ENCODE measurements at places on chromosomes 6 and 20.

- no peak for DNase-seq
Measured at GRCh38 chr20:46270977-46271744, 37.1 kb downstream of the CDH22 start.

- DNase-seq, result no peak
Measured at GRCh38 chr6:135046912-135047311, 7.7 kb downstream of the HBS1L start.

GRCh38 chr6:90947184-90948064, 360.6 kb upstream of the MAP3K7 start:
- DNase-seq, result no peak

DNA sequence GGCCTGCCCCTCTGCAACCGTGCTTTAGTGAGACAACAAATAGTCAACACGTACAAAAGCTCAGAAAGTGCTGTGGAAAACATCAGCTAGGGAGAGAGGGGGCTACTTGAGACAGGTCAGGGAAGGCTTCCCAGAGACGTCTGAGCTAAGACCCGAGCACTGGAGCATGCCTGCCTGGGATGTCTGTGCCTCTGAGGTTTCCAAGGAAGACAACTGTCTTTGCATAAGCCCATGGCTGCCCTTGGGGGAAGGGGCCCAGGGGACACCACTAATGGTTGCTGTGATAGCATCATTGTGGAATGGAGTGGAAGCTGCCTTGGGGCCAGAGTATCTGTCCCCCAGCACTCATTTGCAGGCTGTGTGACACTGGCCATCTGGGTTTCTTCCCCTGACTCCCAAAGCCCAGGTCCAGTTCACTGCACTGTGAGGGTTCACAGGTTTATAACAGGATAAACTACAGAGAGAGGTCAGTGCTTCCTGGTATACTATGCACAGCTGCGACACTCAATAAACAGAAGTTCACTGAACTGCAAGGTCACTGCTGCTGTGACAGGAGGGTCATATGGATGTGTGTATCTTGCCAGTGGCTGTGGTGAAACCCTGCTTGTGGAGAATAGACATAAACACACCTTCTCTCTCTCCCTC, 1.5 kb upstream of the ARFGEF2 start:
- peak; percentile 33 for DNase-seq

GRCh38 chr6:125904871-125905270, 51.7 kb upstream of the HINT3 start:
- no peak for DNase-seq

DNA sequence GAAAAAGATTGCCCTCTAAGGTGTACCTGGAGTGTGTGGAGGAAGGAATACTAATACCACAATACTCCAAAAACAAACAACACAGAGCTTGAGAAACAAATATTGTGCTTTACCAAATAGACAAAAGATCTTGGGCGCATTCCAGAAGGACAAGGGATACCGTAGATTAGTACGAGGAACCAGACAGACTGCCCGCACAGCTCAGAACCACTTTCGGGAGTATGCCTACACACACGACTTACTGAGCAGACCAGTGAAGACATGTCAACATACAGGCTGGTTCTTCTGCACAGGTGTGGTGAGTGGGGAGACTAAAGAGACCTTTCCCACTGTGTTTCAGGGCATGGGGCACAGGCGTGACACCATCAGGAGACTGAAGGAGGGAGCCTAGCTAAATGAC, 15.8 kb upstream of the FOXQ1 start:
- DNase-seq, result no peak

DNA sequence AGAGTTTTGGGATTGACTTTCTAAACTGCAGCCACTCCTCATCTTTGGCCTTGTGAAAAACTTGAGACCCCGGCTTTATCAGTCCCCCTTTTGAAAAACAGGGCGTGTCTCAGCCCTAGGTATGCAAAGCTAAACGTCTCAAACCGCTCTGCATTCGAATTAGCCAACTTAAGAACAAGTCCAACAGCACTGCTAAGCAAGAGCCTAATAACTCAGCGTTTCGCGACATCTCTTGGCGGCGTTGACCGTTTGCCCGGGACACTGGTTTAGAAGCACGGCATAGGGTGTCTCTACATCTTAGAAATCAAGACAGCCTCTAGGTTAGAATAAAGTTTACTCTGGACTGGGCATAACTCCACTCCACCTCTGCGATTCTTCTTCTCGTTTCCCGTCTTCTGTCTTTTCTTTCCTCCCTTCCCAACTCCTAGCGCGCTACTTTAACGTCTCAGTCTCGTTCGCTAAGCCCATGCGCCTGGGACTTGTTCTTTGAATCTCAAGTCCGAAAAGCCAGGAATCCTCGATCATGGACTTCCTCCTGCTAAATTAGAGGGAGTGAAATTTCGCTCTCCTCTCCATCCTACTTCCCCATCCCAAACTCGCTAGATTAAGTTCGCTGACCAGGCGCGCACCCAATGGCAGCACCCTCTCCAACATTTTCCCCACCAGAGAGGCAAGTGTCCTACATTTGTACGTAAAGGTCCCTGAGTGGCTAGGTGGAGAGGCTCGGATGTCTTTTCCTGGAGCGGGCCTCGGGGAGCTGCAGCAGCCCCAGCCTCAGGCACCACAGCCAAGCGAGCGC, 10.5 kb upstream of the TFAP2A start:
- DNase-seq, result no peak

- DNase-seq, result peak; percentile 59
Measured at GRCh38 chr6:33207552-33208090, 679 bp upstream of the RING1 start.

All from suppressor macrophage treated with lipopolysaccharide for 1 hour (primary cell).